ENCODE measurements at places on chromosomes 16 and 17.

GRCh38 chr16:69003500-69003899 is 102.0 kb upstream of the HAS3 start:
- DNase-seq = no peak

DNA sequence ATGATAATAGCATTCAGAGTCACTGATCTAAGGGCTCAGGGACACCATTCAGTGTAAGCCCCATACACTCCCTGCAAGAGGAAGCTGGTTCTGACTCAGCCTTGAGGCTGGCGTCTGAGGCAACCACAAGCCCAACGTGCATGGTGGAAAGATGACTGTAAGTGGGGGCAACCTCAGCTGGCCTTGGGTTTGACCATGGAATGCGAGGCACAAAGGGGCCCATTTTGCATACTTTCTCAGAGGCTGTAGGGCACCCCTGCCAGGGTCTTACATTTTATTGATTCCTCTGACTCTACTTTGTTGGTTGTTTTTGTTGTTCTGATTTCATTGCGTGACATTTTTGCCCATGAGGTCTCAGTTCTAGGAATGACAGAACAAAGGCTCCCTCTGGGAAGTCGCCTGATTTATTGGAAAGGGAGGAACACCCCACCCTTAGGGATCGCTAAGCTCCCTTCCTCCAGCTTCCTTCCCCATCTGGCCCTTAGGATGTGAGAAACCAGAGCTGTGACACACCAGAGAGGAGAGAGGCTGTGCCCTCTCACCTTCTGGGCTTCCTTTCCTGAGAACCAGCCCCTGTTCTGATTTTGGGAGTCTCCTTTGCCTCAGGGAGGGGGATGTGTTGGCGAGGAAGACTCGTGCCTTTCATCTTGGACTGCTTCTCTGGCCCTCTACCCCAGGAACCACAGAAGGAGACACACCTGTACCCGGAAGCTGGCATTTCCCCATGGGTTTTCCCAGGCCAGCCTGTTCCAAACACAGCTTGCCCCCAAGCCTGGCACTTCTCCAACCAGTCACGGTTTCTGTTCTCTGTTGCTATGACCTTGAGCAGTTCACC is 5.6 kb upstream of the CIITA start:
- DNase-seq = no peak

GRCh38 chr17:36212966-36213365 is 2.1 kb downstream of the CCL4L2 start:
- DNase-seq = no peak

DNA sequence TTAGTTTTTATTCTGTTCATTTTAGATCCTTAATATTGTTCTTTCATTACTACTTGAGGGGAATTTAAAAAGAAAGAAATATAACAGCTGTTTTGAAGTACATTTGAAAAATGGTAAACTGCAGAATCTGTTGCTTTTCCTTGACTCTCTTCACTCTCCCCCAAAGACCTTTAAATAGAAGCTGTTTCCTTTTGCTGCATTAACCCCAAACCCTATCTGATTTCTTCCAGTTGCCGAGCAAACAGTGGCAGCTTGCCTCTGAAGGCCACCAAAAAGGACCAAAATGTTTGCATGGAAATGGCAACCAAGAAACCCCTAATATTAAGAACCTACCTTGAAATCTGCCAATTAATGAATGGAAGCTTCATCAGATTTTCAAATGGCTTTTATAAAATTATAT is 37.1 kb downstream of the PRKCA start:
- DNase-seq = no peak

DNA sequence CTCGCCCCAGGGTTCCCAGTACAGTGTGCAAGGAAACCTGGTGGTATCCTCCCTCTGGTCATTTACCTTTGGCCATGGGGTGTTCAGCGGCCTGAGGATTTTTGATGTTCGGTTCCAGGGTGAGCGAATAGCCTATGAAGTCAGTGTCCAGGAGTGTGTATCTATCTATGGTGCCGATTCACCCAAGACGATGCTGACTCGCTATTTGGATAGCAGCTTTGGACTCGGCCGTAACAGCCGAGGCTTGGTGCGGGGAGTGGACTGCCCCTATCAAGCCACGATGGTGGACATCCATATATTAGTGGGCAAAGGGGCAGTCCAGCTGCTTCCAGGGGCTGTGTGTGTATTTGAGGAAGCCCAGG is 1.2 kb downstream of the AOC2 start:
- no peak for DNase-seq

GRCh38 chr16:35314298-35314697 is 1854.9 kb downstream of the TP53TG3F start:
- no peak for DNase-seq

DNA sequence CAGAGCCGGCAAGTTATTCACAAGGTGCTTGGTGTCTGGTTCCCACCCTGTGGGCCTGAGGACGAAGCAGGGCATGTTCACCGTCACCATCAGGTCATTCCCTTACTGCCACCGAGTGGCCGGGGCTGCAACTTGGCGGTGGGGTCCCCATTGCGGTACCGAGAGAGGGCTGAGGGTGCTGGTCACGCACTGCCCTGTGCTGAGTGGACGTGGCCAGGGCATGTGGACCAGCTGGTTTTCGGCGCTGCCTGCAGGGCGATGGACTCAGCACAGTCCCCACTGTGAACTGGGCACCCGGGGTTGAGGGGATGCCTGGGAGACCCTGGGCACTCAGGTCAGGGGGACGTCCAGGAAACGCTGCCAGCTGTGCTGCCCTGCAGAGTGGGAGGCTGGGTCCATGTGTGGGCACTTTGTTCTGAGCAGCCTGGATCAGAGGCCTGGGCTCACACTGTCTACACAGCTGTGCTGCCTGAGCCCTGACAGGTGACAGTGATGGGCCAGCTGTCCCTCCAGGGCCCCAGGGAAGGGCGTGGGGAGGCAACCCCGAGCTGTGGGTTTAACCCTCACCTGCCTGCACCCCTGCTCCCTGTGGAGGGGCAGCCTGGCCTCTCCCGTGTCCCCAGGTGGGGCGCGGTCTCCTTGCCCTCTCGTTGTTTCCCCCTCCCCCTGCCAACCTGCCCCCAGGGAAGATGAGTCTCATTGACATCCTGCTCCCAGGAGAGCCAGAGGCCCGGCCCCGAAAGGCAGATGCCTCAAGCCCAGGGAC is 39.3 kb upstream of the GNG13 start:
- no peak for DNase-seq

DNA sequence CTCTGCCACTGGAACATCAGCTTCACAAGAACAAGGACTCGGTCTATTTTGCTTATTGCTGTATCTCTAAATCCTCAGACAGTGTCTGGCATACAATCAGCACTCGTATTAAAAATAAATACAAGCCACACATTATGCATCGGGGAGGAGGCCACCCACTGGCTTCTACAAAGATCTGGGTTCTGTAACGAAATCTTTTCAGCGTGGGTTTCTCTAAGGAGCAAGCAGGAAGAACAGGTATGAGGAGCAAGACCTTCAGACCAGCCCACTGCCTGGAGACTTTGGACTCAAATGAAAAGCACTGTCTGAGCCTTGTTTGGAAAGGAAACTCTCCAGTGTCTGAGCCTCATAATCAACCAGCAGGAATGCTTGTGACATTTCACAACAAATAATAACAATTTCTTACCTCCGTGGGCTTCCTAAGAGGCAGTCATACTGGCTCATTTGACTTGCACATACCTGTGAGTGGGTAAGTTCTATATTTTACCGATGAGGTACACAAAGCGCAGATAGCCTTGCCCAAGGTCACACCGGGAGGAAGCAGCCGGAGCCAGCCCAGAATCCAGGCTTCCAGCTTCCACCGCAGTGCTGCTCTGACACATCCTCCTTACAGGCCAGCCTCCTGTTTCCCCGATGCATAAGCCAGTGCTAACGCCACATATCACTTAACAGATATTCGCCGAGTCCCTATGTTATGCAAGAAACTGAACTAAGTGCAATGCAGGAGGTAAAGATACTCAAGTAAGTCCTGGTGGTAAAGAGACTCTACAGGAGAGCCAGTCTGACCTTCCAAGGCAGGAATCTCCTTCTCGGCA is 118.6 kb upstream of the TNRC6C start:
- DNase-seq = no peak

DNA sequence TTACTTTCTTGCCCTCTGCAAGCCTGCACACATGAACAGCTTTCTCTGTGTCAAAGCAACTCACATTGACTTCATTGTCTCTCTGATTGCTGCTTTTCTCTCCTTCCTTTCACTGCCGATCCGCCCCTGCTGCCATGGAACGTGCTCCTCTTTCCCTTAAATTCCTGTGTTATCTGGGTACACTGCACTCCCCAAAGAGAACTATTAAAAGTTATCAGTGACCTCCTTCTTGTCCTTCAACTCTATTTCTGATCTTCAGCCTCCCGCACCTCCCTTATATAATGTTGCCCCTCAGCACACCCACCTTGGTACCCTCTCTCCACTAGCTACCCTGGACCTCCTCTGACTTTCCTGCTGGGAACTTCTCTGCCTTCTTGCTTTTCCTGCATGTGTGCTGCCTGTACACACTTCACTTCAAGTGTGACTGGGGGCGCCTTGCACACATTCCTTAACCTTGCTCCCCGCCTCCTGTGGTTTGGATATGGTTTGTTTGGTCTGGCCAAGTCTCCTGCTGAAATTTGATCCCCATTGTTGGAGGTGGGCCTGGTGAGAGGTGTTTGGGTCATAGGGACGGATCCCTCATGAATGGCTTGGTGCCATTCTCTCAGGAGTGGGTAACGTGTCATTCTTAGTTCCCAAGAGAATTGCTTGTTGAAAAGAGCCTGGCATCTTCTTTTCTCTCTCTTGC is 26.7 kb upstream of the PMP22 start:
- no peak for DNase-seq

GRCh38 chr17:44955674-44956425 is 8.3 kb upstream of the KIF18B start:
- DNase-seq = no peak

- DNase-seq = no peak
Measured at GRCh38 chr17:29331708-29332085, 37.7 kb upstream of the NUFIP2 start.

GRCh38 chr16:19929062-19929511 is 44.4 kb upstream of the GPRC5B start:
- DNase-seq = no peak

GRCh38 chr16:21626659-21627277 is 25.6 kb downstream of the IGSF6 start:
- peak; percentile 18 for DNase-seq

DNA sequence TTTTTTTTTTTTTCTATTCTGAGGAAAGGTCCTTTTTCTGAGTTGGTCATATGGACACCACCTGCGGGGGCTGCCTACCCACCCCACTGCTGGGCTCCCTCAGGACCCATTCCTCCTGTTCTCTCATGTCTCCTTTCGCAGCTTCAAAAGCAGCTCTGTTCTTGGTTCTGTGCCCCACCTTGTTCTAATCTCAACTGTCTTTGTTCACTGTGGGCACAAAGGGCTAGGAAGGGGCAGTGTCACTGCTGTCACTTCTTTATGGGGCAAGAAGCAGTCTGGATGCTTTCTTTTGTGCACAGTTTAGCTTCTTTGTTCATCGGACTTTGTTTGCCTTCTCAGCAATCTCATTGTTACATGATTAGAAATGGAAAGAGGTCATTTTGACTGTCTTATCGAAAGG is 7.1 kb downstream of the GOSR2 start:
- DNase-seq = no peak

- DNase-seq = peak; percentile 21
Measured at GRCh38 chr16:80526418-80527061, 14.3 kb upstream of the DYNLRB2 start.

GRCh38 chr17:34776456-34777443 is 184.5 kb downstream of the CCT6B start:
- DNase-seq = no peak

DNA sequence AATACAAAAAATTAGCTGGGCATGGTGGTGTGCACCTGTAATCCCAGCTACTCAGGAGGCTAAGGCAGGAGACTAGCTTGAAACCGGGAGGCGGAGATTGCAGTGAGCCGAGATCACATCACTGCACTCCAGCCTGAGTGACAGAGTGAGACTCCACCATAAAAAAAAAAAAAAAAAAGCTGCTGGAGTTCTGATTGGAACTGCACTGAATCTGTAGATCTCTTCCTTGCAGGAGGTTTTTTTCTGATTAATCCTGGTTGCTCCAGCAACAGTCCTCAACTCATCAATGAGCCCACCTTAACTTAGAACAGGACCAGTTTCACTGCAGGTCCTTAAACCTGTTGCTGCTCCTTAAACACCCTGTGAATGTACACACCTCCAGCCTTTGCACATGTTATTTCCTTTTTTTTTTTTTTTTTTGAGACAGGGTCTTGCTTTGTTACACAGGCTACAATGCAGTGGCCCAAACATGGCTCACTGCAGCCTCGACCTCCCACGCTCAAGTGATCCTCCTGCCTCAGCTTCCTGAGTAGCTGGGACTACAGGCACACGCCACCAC is 1.6 kb upstream of the ODAD4 start:
- no peak for DNase-seq

DNA sequence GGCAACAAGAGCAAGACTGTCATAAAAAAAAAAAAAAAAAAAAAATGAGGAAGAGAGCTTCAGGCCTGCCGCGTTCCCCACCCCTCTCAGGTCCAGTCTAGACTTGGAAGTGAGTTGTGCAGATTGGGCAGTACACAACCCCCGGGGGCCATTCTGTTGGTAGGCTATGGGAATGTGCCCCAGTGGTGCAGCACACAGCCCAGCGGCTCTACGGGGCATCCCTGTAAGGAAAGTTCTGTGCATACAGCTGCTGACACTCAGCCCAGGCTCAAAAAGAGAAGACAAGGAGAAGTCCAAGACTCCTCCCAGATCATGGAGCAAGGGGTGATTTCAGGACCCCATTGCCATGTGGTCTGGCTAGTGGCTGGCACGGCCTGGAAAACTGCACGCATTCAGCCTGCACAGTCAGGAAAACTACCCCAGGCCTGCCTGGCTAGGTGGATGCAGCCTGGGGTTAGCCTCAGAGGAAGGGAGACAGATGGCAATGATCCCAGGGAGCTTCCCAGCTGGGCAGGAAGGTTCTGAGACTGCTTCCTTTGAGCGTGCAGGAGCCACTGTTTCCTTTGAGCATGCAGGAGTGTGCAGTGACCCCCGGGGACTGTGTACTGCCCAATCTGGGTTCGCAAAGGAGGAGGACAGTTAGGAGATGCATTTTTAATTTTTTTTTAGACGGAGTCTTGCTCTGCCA is 44.8 kb downstream of the PECAM1 start:
- no peak for DNase-seq

Measured in effector memory CD4-positive, alpha-beta T cell (primary cell).